ENCODE measurements at places on chromosomes 6 and 20. TPM values are rescaled to one million over a fixed set of nuclear protein-coding genes. Genes with fewer than 3 reads are reported as not detected.

CCNC gene
- total RNA-seq, result 63.0 TPM

RPS21 gene
- 2,974 TPM for total RNA-seq

C6orf52 gene
- total RNA-seq, result 1.3 TPM

SIRPD gene
- not detected for total RNA-seq

MYL9 gene
- total RNA-seq, result 72.9 TPM

C6orf141 gene
- 9.4 TPM for total RNA-seq

PROKR2 gene
- total RNA-seq, result not detected

C4A gene
- total RNA-seq, result 275 TPM

LTB gene
- total RNA-seq, result not detected

PRSS35 gene
- not detected for total RNA-seq

TBXT gene
- not detected for total RNA-seq

SAMD3 gene
- total RNA-seq, result 2.1 TPM

Measured in breast epithelium (tissue), 4 donors.